H1 (cell line): ENCODE measurements at places on chromosomes 16 and 17. TPM values are rescaled to one million over a fixed set of nuclear protein-coding genes. Genes with fewer than 3 reads are reported as not detected.

DNA sequence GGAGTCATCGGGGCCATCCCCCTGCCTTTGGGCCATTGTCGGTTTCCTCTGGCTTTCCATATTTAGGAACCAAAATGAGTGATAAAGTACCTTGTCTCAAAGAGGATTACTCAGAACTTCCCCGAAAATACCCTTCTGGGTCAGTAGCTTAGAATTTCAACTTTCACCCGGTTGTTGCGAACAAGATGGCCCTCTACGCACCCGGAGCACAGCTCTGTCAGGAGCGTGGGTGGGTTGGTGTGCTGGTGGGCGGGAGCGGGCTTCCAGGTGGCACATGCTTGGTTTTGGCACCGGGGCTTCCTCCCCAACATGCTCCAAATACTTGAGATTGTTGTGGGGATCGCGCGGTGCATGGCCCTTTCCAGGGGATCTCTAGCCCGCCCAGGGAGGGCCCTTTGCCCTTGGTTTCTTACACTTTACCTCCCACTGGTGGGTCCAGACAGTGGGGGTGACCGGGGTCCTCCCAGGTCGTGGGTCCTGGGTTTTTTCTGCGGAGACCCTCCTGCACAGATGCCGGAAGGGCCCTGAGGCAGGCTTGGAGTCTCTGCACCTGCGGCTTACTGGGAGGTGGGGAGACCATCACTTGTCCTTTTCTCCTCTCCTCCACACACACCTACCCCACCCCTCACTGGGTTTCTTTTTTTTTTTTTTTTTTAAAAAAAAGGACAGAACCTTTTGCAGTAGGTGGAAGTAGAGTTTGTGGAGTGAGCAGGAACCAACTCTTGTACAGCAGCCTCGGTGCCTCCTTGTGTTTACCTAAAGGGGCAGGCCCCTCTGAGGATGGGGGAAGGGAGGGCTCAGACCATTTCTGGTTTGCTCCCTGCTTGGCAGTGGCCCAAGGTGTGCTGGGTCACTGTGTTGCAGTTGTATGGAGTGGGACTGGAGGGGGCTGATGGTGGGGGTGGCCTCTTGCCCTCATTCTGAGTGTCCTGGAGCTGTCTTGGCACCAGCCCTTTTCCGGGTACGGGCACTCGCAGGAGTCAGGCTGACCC lies 142.1 kb downstream of the SEC14L1 start:
- DNase-seq: no peak
- H3K27me3 ChIP-seq: peaks cover 14% of the 10 kb centered on the region; the same call in 1 of the 2 replicates
- no peak overlapping the region for H3K4me3 ChIP-seq

DNA sequence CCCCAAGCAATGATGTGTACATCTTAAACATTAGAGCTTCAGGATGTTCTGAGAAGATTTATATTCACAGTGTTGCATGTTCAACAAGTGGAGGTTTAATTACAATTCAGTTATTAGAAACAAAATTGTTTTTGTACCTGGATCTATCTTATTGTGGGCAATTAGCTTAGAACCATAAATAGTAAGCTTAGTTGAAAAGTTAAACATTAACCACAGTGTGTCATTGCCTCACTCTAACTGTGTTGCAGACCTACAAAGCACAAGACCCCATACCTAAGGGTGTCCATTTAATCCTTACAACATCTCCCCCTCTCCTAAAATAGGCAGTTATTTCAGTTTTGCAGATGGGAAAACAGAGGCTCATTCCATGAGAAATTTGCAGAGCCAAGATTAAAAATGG lies 632.0 kb upstream of the SOX9 start:
- no peaks in the 10 kb centered on the region for H3K36me3 ChIP-seq
- DNase-seq: no peak
- H3K4me1 ChIP-seq: no peaks in the 10 kb centered on the region
- no peak overlapping the region for H3K27ac ChIP-seq

GRCh38 chr16:20849589-20850390 lies 43.5 kb downstream of the REXO5 start:
- peak; percentile 91 for DNase-seq
- peaks cover 2% of the 10 kb centered on the region for H3K4me1 ChIP-seq
- no peak overlapping the region for H3K27ac ChIP-seq
- peaks cover 10% of the 10 kb centered on the region; the same call in 1 of the 2 replicates for H3K36me3 ChIP-seq
- no peak overlapping the region for H3K4me3 ChIP-seq

The HS3ST3A1 gene
- total RNA-seq: 5.4 and 6.6 TPM in 2 replicates

DNA sequence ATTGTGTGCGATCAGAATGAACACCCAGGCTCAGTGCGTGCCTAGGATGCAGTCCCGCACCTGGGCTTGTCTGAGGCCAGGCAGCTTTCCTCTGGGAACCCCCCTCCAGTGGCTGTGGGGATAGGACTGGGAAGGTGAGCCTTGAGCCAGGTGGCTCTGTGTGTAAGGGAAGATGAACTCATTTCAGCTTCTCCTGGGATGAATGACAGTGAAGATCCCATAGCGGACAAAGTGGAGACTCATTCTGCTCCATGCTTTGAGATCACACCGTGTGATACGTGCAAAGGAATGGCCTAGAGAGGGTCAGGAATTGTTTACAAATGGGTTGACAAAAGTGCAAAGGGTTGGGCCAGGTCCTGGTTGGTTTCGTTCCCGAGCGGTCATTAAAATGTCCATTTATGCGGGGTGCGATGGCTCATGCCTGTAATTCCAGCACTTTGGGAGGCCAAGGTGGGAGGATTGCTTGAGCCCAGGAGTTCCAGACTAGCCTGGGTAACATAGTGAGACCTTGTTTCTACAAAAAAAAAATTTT lies 15.8 kb downstream of the GPRC5C start:
- no peak for DNase-seq
- H3K4me3 ChIP-seq: no peak overlapping the region

The EPX gene
- not detected in 2 replicates for total RNA-seq

The CES1 gene
- total RNA-seq: 0.52 and 1.2 TPM in 2 replicates

GRCh38 chr16:65219786-65220185 lies 97.9 kb upstream of the CDH11 start:
- no peaks in the 10 kb centered on the region; the same call in 1 of the 2 replicates for H3K27me3 ChIP-seq
- no peaks in the 10 kb centered on the region for H3K36me3 ChIP-seq
- no peak overlapping the region for H3K4me3 ChIP-seq
- H3K4me1 ChIP-seq: peaks cover 3% of the 10 kb centered on the region

GRCh38 chr17:37555386-37555785 lies 53.8 kb downstream of the SYNRG start:
- peaks cover 1% of the 10 kb centered on the region for H3K27me3 ChIP-seq
- H3K27ac ChIP-seq: no peak overlapping the region
- H3K36me3 ChIP-seq: peaks cover 7% of the 10 kb centered on the region
- DNase-seq: no peak
- H3K4me3 ChIP-seq: no peak overlapping the region

DNA sequence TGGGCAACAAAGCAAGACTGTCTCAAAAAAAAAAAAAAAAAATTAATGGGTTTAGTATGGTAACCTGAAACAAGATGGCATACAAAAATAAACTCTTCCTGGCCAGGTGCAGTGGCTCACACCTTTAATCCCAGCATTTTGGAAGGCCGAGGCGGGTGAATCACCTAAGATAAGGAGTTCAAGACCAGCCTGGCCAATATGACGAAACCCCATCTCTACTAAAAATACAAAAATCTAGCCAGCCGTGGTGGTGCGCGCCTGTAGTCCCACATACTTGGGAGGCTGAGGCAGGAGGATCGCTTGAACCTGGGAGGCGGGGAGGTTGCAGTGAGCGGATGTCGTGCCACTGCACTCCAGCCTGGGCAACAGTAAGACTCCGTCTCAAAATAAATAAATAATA lies 55.7 kb downstream of the PAFAH1B1 start:
- no peak overlapping the region for H3K4me3 ChIP-seq
- H3K4me1 ChIP-seq: no peaks in the 10 kb centered on the region
- H3K36me3 ChIP-seq: no peaks in the 10 kb centered on the region
- DNase-seq: no peak

The FN3K gene
- 13.6 and 14.2 TPM in 2 replicates for total RNA-seq

DNA sequence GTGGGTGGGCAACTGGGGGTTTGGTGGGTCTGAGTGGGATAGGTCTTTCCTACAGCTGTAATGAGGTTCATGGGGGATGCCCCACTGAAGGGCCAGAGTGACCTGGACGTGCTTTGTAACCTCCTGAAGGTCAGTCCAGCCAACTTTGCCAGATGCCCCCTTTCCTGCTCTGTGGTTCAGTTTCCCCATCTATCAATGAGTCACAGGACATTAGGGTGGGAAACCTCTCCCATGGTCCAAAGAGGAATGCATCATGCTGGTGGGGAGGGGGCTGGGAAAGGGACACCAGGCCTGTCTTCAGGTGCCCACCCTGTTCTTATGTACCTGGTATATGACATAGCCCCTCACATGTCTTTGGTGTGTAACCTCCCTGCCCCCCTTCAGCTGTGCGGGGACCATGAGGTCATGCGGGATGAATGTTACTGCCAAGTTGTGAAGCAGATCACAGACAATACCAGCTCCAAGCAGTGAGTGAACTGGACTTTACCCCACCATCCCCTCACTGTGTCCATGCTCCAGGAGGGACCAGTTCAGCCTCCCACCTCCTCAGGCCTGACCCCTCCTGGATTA lies 24.0 kb upstream of the ALKBH5 start:
- H3K27me3 ChIP-seq: no peaks in the 10 kb centered on the region; the same call in 1 of the 2 replicates
- no peak for DNase-seq
- H3K36me3 ChIP-seq: no peaks in the 10 kb centered on the region
- H3K4me3 ChIP-seq: no peak overlapping the region

- peaks cover 34% of the 10 kb centered on the region for H3K36me3 ChIP-seq
- peaks cover 6% of the 10 kb centered on the region; the same call in 1 of the 2 replicates for H3K4me1 ChIP-seq
- no peak for DNase-seq
- H3K4me3 ChIP-seq: no peak overlapping the region
- H3K27me3 ChIP-seq: no peaks in the 10 kb centered on the region
- no peak overlapping the region for H3K27ac ChIP-seq
Observed at GRCh38 chr16:67880584-67880983, 4.1 kb upstream of the NRN1L start.

The CCL4 gene
- total RNA-seq: not detected in 2 replicates

The KCNJ16 gene
- not detected in 2 replicates for total RNA-seq

GRCh38 chr16:87016046-87017035 lies 300.9 kb downstream of the C16orf95 start:
- no peak overlapping the region for H3K27ac ChIP-seq
- H3K27me3 ChIP-seq: no peaks in the 10 kb centered on the region
- H3K4me3 ChIP-seq: no peak overlapping the region
- no peak for DNase-seq
- no peaks in the 10 kb centered on the region; the same call in 1 of the 2 replicates for H3K4me1 ChIP-seq

GRCh38 chr17:231966-232807 lies 50.7 kb upstream of the DOC2B start:
- H3K27me3 ChIP-seq: no peaks in the 10 kb centered on the region
- no peaks in the 10 kb centered on the region for H3K4me1 ChIP-seq

- H3K27me3 ChIP-seq: no peaks in the 10 kb centered on the region
- H3K4me1 ChIP-seq: peaks cover 1% of the 10 kb centered on the region
- H3K36me3 ChIP-seq: peaks cover 13% of the 10 kb centered on the region
- H3K27ac ChIP-seq: no peak overlapping the region
- no peak for DNase-seq
Observed at GRCh38 chr17:44093231-44093900, 22.8 kb downstream of the G6PC3 start.

The DNAI2 gene
- 0.15 TPM in 1 of 2 replicates, not detected in the other for total RNA-seq

DNA sequence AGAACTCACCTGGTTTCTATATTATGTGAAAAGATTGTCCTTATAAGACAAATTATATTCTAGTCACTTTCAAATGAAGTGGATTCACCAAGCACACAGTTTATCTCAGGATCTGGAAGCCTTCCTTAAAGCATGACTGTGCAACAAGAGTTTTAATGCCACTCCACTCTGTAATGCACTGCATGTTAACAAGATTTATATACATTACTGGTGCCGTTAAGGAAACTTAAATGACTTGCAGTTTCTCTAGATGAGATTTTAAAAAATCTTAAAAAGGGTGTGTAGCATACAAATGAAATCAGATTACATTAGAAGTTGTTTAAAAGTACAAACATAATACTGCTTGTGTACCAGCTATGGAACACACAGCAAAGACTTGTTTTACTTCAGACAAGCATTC lies 150.8 kb downstream of the SNX11 start:
- H3K27me3 ChIP-seq: no peaks in the 10 kb centered on the region
- DNase-seq: no peak
- H3K27ac ChIP-seq: no peak overlapping the region
- no peaks in the 10 kb centered on the region for H3K36me3 ChIP-seq
- H3K4me3 ChIP-seq: no peak overlapping the region

The CEP295NL gene
- total RNA-seq: 1.4 and 2.0 TPM in 2 replicates

- H3K27ac ChIP-seq: no peak overlapping the region
- DNase-seq: no peak
- no peaks in the 10 kb centered on the region for H3K36me3 ChIP-seq
- H3K4me1 ChIP-seq: no peaks in the 10 kb centered on the region
- H3K4me3 ChIP-seq: no peak overlapping the region
Observed at GRCh38 chr16:19810817-19811731, 73.6 kb downstream of the GPRC5B start.

The SLFN14 gene
- not detected in 2 replicates for total RNA-seq

- H3K36me3 ChIP-seq: no peaks in the 10 kb centered on the region
- no peaks in the 10 kb centered on the region for H3K4me1 ChIP-seq
- no peak for DNase-seq
- H3K27ac ChIP-seq: no peak overlapping the region
- H3K27me3 ChIP-seq: no peaks in the 10 kb centered on the region
Observed at GRCh38 chr16:21053590-21053989, 97.1 kb downstream of the DNAH3 start.

GRCh38 chr16:27458258-27458657 lies 56.3 kb downstream of the IL21R start:
- H3K27me3 ChIP-seq: no peaks in the 10 kb centered on the region
- H3K4me3 ChIP-seq: no peak overlapping the region
- peaks cover 12% of the 10 kb centered on the region for H3K36me3 ChIP-seq
- H3K4me1 ChIP-seq: no peaks in the 10 kb centered on the region
- no peak overlapping the region for H3K27ac ChIP-seq
- no peak for DNase-seq

- peaks cover 2% of the 10 kb centered on the region; the same call in 1 of the 2 replicates for H3K36me3 ChIP-seq
- no peaks in the 10 kb centered on the region for H3K27me3 ChIP-seq
- H3K27ac ChIP-seq: 0 out of 2 replicates have a peak overlapping the region, but pooled peaks have one; percentile 33
- H3K4me1 ChIP-seq: peaks cover 11% of the 10 kb centered on the region
- H3K4me3 ChIP-seq: no peak overlapping the region
Observed at GRCh38 chr16:9124908-9125584, 33.6 kb downstream of the HAPSTR1 start.

DNA sequence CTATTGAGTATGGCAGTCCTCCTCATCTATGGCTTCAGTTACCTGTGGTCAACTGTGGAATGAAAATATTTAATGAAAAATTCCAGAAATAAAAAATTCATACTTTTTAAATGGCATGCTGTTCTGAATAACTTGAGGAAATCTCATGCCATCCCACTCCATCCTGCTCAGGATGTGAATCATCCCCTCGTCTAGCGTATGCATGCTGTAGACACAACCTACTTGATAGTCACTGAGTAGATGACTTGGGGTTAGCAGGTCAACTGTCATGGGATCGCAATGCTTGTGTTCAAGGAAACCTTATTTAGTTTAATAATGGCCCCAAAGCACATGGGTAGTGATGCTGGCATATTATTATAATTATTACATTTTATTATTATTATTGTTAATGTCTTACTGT lies 4.8 kb upstream of the VAC14 start:
- no peak overlapping the region for H3K4me3 ChIP-seq
- H3K36me3 ChIP-seq: no peaks in the 10 kb centered on the region
- peaks cover 7% of the 10 kb centered on the region for H3K27me3 ChIP-seq

The SULT1A1 gene
- 3.4 and 4.0 TPM in 2 replicates for total RNA-seq

GRCh38 chr17:77492446-77493237 lies 351.9 kb downstream of the SEC14L1 start:
- H3K27ac ChIP-seq: no peak overlapping the region
- no peak for DNase-seq
- H3K4me3 ChIP-seq: no peak overlapping the region
- H3K27me3 ChIP-seq: no peaks in the 10 kb centered on the region
- H3K36me3 ChIP-seq: peaks cover 47% of the 10 kb centered on the region
- H3K4me1 ChIP-seq: no peaks in the 10 kb centered on the region

The PLCD3 gene
- total RNA-seq: 42.7 and 48.1 TPM in 2 replicates
